ENCODE measurements at places on chromosomes 12 and 14. TPM values are rescaled to one million over a fixed set of nuclear protein-coding genes. Genes with fewer than 3 reads are reported as not detected.

DNA sequence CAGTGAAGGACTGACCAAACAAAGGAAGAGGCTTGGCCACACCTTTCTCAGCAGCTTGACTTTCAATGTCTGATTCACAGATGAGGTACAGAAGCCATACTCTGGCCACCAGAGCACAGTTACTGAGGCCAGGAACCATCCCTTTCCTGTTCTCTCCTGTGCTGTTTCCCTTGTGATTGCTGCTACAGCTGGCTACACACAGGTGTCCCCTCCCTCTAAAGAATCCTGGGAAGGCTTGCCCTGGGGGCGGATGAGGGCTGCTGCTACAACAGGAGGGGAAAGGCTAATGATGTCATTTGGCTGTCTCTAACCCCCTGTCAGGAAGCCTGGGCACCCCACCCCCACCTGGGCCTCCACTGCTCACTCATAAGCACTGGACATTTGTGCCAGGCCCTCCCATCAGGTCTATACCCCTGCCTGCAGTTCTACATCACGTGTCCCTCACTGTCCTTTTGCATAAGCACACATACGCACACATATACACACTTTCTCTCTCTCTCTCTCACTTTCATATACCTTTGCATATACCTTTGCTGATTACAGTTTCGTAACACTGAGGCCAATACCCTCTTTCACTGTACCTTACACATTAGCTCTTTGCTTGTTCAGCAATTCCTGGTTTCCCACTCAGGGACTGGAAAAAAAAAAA is 41.4 kb downstream of the PRPF40B start:
- DNase-seq, result no peak

GRCh38 chr12:29611906-29612305 is 114.4 kb upstream of the OVCH1 start:
- peak; percentile 89 for DNase-seq

DNA sequence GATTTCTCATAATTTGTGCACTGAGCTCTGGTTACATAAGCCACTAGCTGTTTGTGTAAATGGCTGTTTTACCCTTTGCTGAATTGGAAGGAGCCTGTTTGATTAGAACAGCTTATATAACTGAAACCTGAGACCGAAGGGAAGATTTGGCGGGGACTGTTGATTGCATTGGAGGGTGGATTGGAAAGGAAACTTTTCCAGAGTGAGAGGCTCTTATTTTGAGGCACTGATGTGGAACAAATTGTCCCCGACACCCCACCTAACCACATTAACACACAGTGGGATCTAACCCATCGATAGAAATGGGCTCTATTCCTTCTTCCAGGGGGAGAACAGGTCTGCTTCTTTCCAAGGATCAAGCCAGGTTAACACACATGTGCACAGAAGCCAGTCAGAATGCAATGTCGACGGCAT is 51.7 kb downstream of the TMEM30B start:
- DNase-seq, result no peak

DNA sequence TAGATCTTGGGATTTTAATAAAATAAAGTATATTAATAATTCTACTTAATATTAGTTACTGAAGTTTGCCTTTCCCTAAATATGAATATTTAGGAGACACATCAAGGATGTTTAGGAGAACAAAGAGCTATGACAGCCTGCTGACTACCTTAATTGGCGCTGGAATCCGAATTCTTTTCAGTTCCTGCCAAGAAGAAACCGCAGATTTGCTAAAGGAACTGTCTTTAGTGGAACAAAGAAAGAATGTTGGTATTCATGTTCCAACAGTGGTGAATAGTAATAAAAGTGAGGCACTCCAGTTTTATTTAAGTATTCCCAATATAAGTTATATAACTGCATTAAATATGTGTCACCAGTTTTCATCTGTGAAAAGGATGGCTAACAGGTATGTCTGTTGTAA is 54.5 kb downstream of the MIS18BP1 start:
- peak; percentile 30 for DNase-seq

DNA sequence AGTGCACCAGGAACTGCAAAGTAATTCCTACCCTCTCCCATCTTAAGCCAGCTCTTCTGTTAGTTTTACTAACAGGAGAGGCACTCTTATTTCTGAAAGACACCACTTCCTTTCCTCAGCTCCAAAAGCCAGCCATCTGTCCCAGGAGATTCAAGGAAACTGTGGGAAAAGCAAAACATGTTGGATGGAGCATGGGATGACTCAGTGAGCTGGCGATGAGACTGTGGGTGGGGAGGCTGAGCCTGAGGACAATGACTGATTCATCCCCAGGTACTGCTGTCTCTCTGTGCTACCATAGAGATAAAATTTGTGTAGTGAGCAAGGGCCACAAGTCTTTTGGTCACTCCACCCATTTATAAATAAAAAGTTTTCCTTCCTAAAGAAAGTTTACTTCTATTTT is 141.4 kb downstream of the MYRFL start:
- DNase-seq, result peak; percentile 68

DNA sequence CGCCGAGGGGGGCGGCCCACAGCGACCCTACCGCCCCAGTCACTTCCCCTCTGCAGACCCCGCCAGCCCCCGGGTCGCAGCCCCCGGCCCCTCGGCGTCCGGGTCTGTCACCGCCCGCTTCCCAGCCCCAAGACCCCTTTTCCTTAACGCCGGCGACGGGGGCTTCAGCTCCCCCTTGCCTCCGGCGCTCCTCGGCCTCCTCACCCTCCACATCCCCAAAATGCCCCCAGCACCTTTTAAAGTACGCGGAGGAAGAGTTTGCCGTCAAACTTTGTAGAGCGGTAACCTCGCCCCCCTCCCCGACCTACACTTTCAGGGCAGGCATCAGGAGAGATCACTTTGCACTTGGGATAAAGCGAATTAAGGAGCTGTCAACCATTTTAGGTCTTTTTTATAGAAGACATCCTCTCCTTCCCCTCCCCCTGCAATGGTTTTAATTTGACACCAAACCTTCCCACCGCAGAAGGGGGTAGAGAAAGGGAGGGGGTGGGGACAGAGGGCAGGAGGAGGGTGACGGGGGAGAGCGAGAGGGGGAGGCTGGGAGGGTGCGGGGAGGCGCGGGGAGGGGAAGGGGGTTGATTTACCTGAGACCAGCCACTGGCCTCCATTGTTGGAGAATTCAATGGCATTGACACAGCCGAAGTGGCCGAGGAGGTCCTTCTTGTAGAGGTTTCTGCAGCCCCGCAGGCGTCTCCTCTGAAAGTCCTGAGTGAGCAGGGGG is 578 bp downstream of the DCAF5 start:
- peak; percentile 80 for DNase-seq

DNA sequence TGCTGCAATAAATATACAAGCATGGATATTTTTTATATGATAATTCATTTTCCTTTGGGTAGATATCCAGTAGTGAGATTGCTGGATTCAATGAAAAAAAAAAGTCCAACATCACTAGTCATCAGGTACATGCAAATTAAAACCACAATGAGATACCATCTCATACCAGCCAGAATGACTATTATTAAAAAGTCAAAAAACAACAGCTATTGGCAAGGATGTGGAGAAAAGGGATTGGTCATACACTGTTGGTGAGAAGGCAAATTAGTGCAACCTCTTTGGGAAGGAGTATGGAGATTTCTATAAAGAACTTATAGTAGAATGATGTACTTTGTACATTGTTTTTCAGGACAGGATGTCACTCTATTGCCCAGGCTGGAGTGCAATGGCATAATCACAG is 531.2 kb upstream of the MGAT4C start:
- DNase-seq, result no peak

DNA sequence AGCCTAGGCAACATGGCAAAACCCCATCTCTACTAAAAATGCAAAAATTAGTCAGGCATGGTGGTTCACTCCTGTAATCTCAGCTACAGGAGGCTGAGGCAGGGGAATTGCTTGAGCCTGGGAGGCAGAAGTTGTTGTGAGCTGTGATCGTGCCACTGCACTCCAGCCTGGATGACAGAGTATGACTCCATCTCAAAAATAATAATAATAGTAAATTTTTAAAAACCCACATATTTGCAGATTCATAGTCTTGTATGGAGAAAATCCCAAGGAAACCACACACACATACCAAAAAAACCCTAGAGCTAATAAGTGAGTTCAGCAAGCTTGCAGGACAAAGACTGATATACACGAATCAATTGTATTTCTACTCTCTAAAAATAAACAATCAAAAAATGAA is 19.0 kb upstream of the MTHFD1 start:
- DNase-seq, result no peak

DNA sequence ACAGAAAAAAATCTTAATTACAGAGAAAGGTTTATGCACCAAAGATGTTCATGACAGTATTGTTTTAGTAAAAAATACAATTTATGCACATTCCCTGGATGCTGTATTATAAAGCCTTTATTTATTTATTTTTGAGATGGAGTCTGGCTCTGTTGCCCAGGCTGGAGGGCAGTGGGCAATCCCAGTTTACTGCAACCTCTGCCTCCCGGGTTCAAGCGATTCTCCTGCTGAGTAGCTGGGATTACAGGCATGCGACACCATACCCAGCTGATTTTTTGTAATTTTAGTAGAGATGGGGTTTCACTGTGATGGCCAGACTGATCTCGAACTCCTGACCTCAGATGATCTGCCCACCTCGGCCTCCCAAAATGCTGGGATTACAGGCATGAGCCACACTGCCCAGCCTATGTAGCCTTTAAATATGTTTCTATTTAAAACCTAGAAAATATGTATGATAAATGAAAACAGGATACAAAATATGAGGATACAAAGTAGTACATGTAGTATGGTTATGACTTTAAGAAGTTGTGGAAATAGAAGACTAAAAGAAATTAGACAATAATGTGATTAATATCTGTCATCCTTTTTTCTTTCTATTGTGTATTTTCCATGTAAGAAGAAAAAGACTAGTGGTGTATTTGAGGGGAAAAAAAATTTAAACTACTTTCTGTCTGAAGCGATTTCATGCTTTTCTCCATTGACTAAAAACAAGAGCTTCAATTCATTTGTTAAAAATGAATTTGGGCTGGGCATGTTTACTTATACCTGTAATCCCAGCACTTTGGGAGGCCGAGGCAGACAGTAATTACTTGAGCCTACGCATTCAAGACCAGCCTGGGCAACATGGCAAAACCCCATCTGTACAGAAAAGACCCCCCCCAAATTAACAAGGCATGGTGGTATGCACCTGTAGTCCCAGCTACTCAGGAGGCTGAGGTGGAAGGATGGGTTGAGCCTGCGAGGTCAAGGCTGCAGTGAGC is 13.1 kb downstream of the ATF1 start:
- no peak for DNase-seq

GRCh38 chr14:98093111-98093510 is 1178.9 kb downstream of the BCL11B start:
- DNase-seq, result no peak

DNA sequence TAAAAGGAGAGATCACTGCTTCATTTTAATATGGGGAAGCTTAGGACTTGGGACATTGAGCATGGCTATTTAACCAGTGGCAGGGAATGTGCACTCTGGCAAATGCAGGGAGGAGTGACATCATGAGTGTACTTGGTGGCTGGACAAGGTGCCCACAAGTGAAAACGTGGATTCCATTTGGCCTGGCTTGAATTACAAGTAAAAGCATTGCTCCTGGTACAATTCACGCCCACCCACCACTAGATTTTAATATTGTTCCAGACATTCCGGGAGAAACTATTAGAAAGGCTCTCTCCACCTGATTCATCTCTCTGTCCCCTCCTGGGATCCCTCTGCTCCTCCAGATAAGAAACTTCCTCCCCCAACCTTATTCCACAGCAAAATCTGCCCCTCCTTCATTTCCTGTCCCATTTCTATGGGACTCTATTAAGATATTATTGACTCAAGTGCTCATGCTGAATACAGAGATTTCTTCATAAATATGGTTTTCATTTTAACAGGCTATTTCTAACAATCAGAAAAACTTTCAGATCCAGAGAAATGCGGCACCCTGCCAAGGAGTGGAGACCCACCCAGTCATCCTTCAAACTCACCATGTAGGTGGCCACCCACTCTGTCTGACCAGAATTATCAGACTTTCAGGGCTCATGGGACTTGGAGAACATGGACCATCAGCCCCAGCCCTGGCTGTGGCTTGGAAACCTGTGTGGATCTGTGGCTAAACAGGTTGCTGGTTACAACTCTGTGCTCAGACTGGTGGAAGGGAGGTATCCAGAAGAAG is 43.2 kb downstream of the SSPN start:
- DNase-seq, result peak; percentile 36

DNA sequence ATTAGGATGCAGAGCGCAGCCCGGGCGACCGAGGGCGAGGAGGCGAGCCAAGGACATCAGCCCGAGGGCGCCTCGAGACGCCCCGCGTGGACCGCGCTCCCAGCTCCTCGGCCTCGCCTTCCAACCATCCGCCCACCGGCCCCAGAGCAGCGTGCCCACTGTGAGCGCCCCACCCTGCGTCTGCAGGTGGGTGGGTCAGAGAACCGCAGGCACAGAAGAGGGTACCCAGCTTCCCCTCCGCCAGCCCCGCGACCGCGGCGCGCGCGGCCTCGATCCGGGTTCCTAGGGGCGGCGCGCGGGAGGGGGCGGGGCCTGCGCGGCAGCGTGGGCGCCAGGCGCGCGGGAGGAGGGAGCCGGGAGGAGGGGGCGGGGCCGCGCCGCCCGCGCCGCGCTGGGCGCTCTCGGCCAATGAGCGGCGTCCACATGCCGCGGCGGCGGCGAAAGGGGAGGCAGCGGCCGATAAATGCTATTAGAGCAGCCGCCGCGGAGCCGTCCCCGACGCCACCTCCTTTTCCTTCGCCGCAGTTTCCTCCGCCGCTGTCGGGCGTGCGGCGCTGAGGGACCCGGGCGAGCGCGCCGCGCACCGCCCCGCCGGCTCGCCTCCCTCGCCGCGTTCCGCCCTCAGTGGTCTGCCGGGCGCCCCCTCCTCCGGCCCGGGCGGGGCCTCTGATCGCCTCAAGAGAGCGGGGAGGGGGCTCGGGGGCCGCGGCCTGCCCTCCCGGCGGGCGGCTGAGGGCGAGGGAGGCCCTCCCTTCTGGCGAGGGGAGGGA is at the start of gene ATP2A2:
ATP2A2 (plus strand) TSS at position 469 of the 770 bp plus-strand sequence. CDS start 543 bp downstream, outside the sequence.
- peak; percentile 93 for DNase-seq

DNA sequence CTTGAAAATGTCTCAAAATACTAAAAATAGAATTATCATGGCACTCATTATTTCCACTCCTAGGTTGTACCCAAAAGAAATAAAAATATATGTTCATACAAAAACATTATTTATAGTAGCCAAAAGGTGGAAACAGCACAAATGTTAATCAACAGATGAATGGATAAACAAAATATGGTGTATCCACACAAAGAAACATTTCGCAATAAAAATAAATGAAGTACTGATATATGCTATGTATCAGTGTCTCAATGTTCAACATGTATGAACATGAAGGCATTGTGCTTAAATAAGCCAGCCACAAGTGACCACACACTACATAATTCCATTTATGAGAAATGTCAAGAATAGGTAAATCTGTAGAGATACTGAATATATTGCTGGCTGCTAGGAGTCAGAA is 40.9 kb downstream of the FOXG1 start:
- DNase-seq, result no peak

GRCh38 chr14:75067212-75067611 is 2.2 kb upstream of the ZC2HC1C start:
- DNase-seq, result no peak

- DNase-seq, result no peak
Observed at GRCh38 chr12:132444957-132445883, 44.7 kb upstream of the FBRSL1 start.

GRCh38 chr14:24100197-24100981 is 6.3 kb downstream of the PCK2 start:
- DNase-seq, result no peak

Gene SLC35F4
- not detected for total RNA-seq

Gene SLC17A8
- not detected for total RNA-seq

Gene LRRC43
- total RNA-seq, result not detected

Gene CLEC2B
- total RNA-seq, result 15.2 TPM

Gene GLTP
- 42.8 TPM for total RNA-seq

Gene CPNE6
- total RNA-seq, result not detected

All from myocyte (in vitro differentiated cells).